ENCODE measurements at places on chromosomes 1 and 21.

DNA sequence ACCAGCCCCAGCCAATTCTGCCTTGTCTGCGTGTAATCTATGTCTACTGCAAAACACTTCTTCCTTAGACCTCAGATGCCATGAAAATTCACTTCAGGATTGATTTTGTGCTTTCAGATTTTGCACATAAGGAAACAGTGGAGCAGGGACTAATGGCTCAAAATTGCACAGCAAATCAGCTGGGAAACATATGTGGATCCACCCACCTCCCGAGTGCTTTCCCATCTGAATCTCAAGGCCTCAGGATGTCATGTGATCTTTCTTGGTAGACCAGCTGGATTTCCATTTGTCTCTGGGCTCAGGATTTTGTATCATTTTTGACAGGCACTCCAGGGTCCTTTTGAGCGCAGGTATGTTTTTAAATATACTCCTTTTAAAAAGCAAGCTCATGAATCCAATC, 158.6 kb downstream of the MIS18A start:
- no peak for DNase-seq

DNA sequence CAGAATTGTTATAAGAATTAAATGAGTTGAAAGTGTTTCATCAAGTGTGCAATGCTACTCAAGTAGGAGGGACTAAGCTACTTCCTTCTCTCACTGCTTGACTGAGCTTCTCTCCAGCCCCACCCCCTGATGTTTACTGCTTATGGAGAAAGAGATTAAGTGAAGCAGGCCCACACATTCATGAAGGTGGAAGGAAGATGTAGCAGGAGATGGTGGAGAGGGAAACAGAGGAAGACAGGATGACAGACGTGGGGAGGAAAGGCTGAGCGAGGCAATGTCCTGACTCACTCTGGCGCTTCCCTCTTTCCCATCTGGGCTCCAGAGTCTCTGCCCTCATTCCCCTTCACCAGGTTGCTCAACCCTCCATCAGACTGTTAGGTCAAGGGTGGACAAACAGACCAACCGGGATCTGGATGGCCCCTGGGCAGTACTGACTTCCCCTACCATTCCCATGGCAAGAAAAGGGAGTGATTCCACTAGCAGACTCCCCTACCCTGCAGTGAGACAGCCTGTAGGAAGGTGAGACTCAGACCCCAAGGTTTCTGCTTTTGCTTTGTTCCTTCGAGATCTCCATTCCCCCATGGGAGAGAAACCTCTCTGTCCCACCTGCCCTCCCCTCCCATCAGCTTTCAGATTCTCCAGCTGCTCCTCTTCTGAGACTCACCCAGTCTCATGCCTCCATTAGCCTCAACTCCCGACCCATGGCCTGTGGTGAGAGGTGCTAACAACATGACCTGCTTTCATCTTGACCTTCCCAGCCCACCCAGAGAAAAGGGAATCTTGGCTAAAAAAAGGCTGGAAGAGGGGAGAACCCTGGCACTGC, 3.1 kb upstream of the ARHGEF2 start:
- DNase-seq: no peak

DNA sequence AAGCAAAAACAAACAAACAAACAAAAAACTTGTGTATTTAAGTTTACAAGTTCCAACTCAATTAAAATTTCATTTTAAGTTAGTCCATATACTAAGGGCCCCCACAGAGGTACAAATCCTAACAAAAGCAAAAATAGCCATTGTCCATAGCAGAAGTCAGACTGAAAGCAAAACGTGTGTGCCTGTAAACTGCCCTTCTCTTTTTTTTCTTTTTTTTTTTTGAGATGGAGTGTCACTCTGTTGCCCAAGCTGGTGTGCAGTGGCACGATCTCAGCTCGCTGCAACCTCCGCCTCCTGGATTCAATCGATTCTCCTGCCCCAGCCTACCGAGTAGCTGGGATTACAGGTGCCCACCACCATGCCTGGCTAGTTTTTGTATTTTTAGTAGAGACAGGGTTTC, 11.6 kb upstream of the IFNGR2 start:
- DNase-seq: no peak

DNA sequence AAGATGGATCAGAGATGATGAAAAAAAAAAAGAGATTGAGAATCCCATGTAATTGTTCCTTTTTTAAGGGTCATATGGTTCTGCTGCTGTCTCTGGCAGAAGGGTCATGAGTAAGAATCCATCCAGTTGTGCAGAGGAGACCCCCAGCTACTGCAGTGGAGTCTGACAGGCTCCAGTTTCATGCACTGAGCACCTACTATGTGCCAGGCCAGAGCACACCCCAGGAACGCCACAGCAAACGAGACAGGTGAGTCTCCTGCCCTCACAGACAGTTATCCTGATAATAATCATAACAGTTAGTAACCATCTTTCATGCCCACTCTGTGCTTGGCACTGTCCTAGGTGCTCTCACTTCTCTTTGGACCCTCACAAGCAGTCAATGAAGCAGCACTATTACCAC, 420.0 kb downstream of the MATN1 start:
- DNase-seq: no peak

DNA sequence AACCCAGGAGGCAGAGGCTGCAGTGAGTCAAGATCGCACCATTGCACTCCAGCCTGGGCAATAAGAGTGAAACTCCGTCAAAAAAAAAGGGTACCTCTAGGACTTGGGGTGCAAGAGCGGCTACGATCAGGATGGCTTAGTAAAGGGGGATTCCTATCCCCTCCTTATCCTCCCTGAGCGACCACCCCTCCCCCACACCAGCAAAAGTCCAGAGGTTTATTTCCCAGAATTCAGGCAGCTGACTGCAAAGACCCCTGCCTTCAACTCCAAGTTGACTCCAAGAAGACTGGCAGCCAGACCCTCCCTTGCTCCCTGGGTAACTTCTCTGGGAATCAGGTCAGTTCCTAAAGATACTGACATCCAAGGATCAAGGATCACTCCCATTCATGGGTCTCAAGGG, 12.4 kb upstream of the PRDM16 start:
- DNase-seq: no peak

- no peak for DNase-seq
Measured at GRCh38 chr1:206453111-206453510, 17.2 kb upstream of the IKBKE start.

- no peak for DNase-seq
Measured at GRCh38 chr1:223413216-223413615, 20.0 kb downstream of the CCDC185 start.

GRCh38 chr21:14244911-14245310, 29.0 kb downstream of the RBM11 start:
- no peak for DNase-seq

GRCh38 chr1:91015794-91016550, 5.9 kb downstream of the ZNF644 start:
- DNase-seq: no peak

- no peak for DNase-seq
Measured at GRCh38 chr1:17603091-17603841, 63.8 kb downstream of the ARHGEF10L start.

GRCh38 chr1:102190429-102190828, 193.7 kb upstream of the OLFM3 start:
- no peak for DNase-seq

DNA sequence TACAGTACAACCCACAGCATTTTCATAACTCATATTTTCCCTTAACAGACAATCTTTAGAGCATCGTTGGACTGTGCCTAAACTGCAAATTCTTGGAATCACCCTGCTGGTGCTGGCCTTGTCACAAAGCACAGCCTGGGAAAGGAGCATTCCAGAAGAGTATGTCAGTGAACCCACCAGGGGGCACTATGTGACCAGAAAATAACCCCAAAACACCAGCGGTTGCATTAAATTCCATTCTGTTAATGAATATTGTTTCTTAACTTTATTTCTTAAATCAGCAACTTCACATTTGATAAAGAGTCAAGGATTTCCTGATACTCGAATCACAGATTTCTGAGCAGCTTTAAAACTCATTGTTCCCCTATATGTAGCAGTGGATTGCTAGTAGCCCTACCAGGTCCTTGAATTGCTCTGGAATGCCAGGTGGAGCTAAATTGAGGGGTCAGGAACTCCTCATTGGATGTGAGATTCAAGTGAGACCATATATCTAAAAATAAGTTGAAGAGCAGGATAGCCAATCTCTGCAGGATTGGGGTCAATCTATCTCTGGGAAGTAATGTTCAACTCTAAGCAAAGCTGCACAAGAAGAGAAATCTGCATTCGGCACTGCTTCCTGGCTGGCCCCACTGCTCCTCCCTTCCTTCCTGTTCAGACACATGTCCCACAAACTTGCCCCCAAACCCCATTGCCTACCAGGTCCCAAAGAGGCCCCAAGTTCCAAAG, 12.7 kb upstream of the RAB4A start:
- no peak for DNase-seq

- DNase-seq: no peak
Measured at GRCh38 chr21:45640001-45640887, 3.3 kb upstream of the PCBP3 start.

- no peak for DNase-seq
Measured at GRCh38 chr1:20477348-20478056, 8.5 kb downstream of the CAMK2N1 start.

All from activated naive CD4-positive, alpha-beta T cell treated with anti-CD3 and anti-CD28 coated beads, Interleukin-2, amount 50 U/mL, for 72 hours (primary cell).